ENCODE measurements at places on chromosomes 16 and 17.

DNA sequence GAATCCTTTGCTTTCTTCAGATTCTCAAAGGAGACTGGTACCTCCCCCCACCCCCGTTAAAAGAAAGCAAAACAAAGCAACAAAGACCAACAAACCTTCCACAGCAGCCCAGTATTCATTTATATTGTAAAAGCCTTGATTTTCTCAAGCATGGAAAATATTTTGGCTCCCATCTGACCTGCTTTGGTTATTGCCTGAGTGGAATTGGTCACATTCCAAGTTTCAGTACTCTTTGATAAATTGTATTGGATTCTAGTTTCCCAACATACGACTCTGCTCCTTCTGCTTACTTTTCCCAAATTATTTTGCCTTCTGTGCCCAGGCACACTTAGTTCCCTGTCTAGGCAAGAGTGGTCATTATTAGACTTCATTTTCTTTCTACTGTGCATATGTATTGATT lies 1.3 kb downstream of the ABCC11 start:
- no peak for DNase-seq

DNA sequence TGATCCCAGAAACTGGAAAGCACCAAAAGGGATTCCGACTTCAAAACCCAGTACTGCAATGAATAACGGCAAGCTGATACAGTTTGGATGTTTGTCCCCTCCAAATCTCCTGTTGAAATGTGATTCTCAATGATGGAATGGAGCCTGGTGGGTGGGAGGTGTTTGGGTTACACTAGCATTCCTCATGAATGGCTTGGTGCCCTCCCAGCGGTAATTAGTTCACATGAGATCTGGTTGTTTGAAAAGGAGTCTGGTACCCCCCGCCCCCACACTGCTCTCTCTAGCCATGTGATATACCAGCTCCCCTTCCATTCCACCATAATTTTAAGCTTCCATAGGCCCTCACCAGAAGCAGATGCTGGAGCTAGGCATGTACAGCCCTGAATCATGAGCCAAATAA lies 40.1 kb downstream of the RANBP10 start:
- no peak for DNase-seq

- no peak for DNase-seq
Observed at GRCh38 chr16:31471875-31472708, at the start of gene TGFB1I1. Gene TGFB1I1 (plus strand): TSS chr16:31472152. CDS start chr16:31472189, 37 bp downstream.

GRCh38 chr17:63041251-63041650 lies 75.2 kb downstream of the TANC2 start:
- no peak for DNase-seq

GRCh38 chr17:82923366-82924113 lies 83.7 kb upstream of the ZNF750 start:
- no peak for DNase-seq

Measured in CD4-positive, alpha-beta T cell treated with Interleukin-2 at 100 ng/mL for 4 hours (primary cell).